ENCODE measurements at places on chromosomes 1 and 21.

GRCh38 chr1:63893976-63894375, 120.2 kb downstream of the ROR1 start:
- no peak for DNase-seq

DNA sequence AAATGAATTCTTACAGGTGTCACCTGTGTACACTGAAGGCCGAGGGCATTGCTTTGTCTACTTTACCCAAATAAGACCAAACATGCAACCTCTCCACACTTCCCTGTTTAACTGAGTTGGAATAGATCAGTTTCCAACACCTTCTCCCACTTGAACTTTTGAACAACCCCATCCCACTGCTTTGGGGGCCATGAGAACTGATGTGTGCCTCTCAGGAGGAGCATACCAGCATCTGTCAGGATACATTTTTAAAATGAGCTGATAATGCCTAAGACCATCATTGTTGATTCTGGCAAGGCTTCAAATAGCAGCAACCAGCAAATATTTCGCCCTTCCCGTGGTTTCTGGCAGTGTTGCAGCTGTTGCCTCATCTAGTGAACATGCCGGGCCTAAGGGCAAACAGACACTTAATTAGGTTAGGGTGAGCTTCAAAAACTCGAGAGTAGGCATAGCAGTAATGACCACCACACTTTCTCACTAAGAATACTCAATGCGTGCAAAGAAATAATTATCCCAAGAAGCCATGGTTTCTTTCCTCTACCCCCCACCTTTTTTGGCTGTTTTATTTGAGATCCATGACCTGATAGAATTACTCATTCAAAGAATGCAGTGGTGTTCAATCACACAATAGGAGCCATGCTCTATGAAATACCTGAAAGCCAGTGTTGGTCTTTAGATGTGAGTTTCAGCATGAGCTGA, 63.7 kb downstream of the MAP10 start:
- DNase-seq = no peak

GRCh38 chr1:70265946-70266345, 44.8 kb downstream of the SRSF11 start:
- DNase-seq = no peak

GRCh38 chr1:111664652-111665051, 45.1 kb downstream of the RAP1A start:
- DNase-seq = no peak
